Natural killer cell treated with Interleukin-12 subunit alpha and Interleukin-12 subunit beta and Interleukin-15 and Interleukin-18, amount 100 ng/mL, for 72 hours (primary cell): ENCODE measurements at places on chromosomes 1 and 21. TPM values are rescaled to one million over a fixed set of nuclear protein-coding genes. Genes with fewer than 3 reads are reported as not detected.

LCE3D gene
- total RNA-seq = not detected

DNA sequence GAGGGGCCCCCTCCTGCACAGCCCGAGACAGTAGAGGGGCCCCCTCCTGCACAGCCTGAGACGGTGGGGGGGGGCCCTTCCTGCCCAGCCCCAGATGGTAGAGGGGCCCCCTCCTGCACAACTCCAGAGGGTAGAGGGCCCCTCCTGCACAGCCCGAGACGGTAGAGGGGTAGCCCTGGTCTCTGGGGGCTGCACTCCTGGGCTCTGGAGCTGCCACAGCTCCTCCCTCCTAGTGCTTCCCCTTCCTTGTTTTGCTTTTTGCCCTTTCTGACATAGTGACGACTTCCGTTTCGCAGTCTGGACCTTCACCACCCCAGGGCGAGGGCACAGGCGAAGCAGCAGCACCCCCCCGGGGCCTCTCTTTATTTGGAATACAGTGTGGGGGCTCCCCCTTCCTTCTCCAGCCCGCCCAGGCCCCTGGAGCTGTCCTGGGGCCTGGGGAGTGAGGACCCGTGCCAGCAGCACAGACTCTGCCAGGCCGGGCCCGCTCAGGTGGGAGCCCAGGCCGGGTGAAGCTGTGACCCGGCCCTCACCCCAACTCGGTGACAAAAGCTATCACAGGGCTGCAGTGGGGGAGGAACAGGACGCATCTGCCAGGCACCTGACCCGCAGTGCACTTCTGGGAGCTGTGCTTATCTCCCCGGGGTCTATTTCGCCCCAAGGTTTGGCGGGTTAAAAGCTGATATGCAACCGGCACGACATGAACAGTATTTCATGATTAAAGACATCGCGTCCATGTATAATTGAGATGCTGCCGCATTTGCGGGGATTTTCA, 1.1 kb upstream of the PRXL2B start:
- DNase-seq = peak; percentile 82

GRCh38 chr1:111484391-111485026, 10.7 kb downstream of the C1orf162 start:
- no peak for DNase-seq

NDUFS5 gene
- total RNA-seq = 142 TPM

DNA sequence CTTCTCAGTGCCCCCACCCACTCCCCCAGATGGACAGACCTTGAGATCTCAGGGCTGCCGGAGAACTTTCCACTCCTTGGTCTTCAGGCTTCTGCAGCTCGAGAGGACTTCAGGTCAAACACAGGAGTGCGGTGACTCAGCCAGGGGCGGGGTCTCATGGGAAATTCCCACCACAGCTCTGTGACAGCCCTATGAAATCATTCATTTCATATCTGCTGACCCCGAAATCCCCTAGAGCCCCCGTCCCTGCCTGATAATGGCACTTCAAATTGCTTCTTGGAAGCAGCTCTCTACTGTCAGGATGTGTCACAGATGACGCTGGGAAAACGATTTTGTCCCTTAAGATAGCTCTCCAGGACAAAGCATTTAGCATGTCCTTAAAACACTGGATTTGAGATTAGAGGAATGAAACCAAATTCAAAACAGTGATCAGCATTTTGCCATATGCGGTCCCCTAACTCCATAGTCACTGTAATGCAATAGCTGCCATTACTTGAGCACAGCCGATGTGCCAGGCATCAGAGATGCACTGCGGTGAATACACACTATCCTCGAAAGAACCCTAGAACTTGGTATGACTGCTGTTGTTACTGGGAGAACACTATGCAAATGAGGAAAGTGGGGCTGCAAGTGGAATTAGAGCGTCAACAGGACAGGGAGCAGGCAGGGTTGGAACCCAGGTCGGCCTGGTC, at the start of gene TNFRSF9:
Gene TNFRSF9 (minus strand): TSS at position 95 of the 692 bp plus-strand sequence. CDS start 845 bp downstream, outside the sequence.
- DNase-seq = peak; percentile 92

AMY1B gene
- not detected for total RNA-seq

DCST1 gene
- total RNA-seq = not detected
